ENCODE measurements at places on chromosomes 1 and 21.

GRCh38 chr1:165109013-165109412 is 247.5 kb downstream of the LMX1A start:
- no peak for ATAC-seq

- peak; percentile 89 for ATAC-seq
Measured at GRCh38 chr1:235917267-235917811, 50.6 kb upstream of the LYST start.

DNA sequence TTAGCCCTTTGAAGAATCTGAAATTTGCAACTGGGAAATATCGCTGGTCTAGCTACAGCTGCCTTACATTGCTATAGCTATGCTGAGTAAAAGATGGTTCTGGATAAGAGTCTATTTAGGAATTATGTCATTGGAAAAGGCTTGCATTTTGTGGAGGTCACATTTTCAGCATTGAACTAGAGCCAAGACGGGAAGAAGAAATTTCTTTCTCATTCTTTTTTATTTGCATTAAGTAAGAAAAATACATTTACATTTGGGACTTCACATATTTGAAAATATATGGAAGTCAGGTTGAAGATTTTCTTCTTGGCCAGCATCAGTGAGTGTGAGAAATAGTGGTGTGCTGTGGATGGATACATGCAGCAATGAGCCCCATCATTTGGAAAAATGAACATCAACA is 291.6 kb downstream of the PTBP2 start:
- ATAC-seq: no peak

DNA sequence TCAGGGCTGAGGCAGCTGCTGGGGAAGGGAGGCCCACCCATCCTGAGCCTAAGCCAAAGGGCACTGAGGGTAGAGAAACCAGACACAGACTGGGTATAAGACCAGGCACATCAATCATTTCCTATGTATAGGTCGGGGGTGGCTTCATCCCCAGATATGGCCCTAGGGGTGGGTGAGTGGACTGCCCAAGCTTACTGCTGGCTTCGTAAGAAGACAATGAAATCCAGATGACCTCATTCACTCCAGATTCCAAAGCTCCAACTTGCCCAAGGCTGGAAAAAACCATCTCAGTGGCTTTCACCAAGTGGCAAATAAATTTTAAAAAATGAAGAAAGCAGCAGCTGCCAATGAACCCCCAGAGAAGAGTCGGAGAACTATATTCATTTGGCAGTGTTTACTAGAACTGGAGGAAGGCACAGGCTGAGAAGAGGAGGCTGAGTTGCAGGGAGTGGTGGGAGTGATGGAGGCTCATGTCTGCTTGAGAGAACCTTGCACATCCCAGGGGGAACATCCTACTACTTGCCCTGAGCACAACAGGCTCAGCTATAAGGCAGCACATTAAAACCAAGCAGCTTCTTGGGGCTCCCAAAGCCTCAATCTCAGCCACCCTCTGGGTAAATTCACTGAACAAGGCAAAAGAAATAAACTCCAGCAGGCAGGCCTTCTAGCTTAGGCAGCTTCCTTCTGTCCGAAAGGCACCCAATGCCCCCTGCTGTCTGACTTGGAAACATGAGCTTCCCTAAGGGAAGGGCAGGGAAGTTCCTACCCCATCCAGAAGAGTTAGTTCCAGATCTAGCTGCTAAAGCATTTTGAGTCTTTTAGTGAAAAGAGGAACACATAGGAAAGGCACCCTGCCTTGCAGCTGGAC is 14.1 kb downstream of the PEA15 start:
- peak; percentile 89 for ATAC-seq

- ATAC-seq: no peak
Measured at GRCh38 chr1:37068897-37069296, 34.6 kb upstream of the GRIK3 start.

GRCh38 chr21:32626621-32627196 is 14.5 kb upstream of the CFAP298 start:
- ATAC-seq: no peak

DNA sequence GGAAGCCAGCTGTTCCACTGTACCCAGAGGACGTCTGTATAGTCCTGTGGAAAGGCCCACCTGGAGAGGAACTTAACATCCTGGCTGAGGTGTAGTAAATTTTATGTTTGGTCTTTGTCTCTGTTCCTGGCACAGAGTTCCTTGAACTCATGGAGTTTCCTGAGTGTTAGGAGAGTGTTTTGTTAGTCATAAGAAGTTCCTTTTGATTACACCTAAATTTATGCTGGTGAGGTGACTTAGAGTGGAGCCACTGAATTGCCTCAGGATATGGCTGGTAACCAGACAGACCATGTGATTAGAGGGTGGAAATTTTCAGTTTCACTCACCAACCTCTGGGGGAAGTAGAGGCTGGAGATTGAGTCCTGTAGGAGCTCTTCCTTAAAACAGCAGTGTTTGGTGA is 57.9 kb downstream of the RASAL2 start:
- no peak for ATAC-seq
